RKO (cell line): ENCODE measurements at places on chromosomes 1 and 21.
A peak's percentile ranks its signal among the peaks of the same experiment; 100 is the strongest.

- peak; percentile 51 for DNase-seq
Observed at GRCh38 chr1:31761883-31762282, 2.3 kb downstream of the ADGRB2 start.

DNA sequence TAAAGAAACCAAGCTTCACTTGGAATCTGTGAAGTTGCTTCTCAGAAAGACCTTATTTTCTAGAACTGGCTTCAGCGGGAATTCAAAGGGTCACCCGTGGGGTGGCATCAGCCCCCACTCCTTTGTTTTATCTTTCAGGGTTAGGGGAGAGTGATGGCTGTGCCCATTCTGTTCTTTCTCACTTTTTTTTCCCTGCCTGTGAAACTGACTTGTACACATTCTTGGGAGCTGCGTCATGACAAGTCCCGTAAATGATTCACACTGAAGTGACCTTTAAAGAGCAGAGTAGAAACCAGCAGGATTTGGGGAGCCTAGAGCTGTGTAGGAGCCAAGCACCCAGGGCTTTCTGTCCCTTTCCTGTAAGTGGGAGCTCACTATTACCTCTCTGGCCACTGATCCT is 43.8 kb downstream of the SLC44A3 start:
- DNase-seq: peak; percentile 84

DNA sequence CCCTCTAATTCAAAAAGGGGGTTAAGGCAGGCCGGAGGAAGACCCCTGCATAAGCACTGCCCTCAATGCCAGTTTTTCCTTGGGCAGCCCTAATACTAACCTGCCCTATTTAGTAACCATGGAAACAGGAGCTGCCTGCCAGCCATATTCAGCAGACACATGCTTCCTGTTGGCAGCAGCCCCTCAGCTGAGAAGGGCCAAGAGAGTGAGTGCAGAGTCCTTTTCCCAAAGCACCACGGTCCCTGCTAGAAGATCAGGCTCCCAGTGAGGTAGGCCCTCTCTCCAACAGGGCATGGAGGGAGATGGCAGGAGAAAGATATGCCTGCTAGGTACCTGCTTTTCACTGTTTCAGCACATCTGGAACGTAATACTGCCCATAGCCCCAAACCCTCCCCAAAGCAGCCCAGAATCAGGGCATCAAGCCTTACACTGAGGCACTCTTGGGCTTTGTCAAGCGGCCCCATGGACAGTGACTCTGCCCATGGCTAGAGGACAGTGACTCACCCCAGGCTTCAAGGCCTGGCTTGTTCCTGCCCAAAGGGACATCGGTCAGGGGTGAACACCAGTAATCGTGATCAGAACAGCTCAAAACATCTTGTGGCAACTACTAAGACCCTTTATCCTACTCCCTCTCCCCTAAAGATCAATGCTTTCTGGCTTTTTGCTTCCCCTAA is 64.5 kb downstream of the BCAR3 start:
- no peak for DNase-seq

- DNase-seq: no peak
Observed at GRCh38 chr1:43849670-43850069, 83.9 kb upstream of the ARTN start.

- DNase-seq: no peak
Observed at GRCh38 chr1:70495370-70495769, 84.3 kb downstream of the CTH start.

GRCh38 chr1:61797045-61797755 is 54.9 kb downstream of the PATJ start:
- peak; percentile 9 for DNase-seq

DNA sequence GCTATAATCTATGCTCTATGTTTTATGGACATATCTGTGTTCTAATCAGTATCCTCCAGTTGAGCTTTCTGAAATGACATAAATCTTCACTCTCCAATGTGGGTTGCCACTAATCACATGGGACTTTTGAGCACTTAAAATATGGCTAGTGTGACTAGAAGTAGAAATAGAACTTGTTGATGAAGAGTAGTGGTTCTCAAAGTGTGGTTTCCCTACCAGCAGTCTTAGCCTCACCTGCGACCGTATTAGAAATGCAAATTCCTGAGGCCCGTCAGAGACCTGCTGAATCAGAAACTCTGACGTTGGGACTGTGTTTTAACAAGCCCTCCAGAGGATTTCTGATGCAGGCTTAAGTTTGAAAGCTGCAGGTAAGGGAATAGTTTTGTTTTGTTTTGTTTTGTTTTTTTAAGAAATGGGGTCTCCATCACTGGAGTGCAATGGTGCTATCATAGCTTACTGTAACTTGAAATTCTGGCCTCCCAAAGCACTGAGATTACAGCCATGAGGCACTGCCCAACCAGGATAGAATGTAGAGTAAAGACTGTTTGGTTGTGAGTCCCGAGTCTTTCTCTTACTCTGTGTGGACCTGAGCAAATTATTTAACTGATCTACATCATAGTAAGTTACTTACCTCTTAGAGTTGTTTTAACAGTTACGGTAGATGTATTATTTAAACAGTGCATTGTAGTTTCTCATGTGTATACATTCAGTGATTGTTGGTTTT is 21.7 kb downstream of the GLRX2 start:
- DNase-seq: no peak

- no peak for DNase-seq
Observed at GRCh38 chr1:43134068-43134467, 38.0 kb downstream of the EBNA1BP2 start.

DNA sequence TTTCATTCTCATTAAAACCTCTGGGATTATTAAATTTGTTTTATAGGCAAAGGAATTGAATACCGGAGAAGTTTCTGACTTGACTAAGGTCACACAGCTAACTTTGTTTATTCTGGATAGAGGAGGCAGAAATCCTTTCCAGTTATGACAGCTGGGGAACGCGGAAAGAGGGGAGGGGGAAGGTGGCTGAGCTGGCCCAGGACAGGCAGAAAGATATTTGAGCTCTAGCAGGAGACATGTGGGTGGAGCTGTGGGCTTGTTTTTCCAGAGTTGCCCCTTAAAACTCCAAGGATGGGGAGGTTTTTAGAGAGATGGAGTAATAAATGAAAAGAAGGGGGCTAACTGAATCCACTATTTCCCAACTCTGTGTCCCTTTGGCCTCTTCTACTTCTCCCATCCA is 27.8 kb downstream of the FOXD2 start:
- DNase-seq: no peak

- no peak for DNase-seq
Observed at GRCh38 chr1:203547771-203548421, 53.9 kb downstream of the OPTC start.

- peak; percentile 53 for DNase-seq
Observed at GRCh38 chr1:209850342-209850979, 22.7 kb downstream of the UTP25 start.
